ENCODE measurements at places on chromosomes 2 and 18. TPM values are rescaled to one million over a fixed set of nuclear protein-coding genes. Genes with fewer than 3 reads are reported as not detected.

DNA sequence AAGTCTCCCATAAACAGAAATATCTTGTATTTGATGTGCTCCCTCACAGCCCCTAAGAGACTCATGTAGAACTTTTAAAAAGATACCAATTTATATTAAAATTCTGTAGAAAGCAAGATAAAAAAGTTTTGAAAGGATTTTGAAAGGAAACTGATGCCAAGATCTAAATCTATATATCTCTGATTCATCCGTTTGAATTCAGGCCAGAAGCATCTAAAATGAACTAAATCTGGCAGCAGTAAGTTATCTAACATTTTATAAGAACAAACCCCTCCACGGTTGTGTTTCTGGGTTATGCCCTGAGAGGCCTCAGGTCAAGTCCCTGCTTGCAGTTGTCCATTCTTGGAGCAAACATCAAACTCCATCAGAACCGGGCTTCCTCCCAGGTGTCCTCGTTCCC lies 165.8 kb downstream of the FBXO15 start:
- H3K4me3 ChIP-seq, result no peak overlapping the region
- H3K27ac ChIP-seq, result no peak overlapping the region

- peak overlapping the region; percentile 94 for H3K27ac ChIP-seq
- no peaks in the 10 kb centered on the region for H3K27me3 ChIP-seq
- peaks cover 43% of the 10 kb centered on the region for H3K4me1 ChIP-seq
- peak overlapping the region; percentile 44 for H3K4me3 ChIP-seq
- DNase-seq, result no peak
These were observed 82.1 kb upstream of the TANK start for GRCh38 chr2:161078211-161078539.

TMEM247 gene
- total RNA-seq, result not detected

SLC35F5 gene
- total RNA-seq, result 18.0 TPM

DNA sequence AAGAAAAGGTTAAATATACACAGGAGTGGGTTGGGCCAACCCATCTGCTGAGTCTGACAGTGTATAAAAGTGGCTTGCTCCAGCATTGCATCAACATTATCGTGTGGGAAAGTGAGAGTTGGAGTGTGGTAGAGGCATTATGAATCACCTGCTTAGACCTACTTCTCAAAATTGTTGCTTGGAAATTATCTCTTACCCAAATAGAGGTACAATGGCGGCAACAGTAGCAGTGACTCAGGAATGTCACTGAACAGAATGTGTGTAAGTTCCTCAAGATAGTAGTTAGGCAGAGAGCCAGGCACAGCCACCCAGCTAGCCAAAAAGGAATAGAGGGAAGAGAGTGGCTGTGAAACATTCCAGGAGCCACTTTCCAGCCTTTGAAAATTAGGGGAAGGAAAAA lies 616.0 kb downstream of the NUP35 start:
- H3K4me3 ChIP-seq, result no peak overlapping the region
- no peaks in the 10 kb centered on the region for H3K27me3 ChIP-seq
- DNase-seq, result no peak
- no peak overlapping the region for H3K27ac ChIP-seq

GRCh38 chr2:166784296-166784946 lies 103.9 kb upstream of the XIRP2 start:
- H3K4me1 ChIP-seq, result no peaks in the 10 kb centered on the region
- H3K4me3 ChIP-seq, result no peak overlapping the region
- H3K36me3 ChIP-seq, result no peaks in the 10 kb centered on the region
- H3K27ac ChIP-seq, result no peak overlapping the region
- no peaks in the 10 kb centered on the region for H3K27me3 ChIP-seq

DNA sequence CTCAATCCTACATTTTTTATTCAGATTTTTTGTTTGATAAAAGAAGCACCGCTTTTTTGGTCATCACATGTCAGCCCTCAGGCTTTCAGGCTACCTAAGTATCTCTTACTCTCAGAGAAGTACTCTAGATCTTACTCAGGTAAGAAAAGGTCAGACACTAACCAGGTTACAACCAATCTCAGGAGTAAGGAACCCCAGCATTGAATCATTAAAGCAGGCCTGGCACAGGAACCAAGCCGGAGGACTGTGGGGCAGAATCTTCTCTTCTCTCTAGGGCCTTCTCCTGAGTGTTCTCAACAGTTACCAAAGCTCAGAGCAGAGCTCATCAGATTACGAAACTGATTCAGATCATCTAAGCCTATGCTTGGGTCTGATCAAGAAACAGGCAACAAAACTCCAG lies 28.2 kb downstream of the RBMS1 start:
- H3K4me3 ChIP-seq, result no peak overlapping the region
- peaks cover 61% of the 10 kb centered on the region for H3K4me1 ChIP-seq
- no peak for DNase-seq

DNA sequence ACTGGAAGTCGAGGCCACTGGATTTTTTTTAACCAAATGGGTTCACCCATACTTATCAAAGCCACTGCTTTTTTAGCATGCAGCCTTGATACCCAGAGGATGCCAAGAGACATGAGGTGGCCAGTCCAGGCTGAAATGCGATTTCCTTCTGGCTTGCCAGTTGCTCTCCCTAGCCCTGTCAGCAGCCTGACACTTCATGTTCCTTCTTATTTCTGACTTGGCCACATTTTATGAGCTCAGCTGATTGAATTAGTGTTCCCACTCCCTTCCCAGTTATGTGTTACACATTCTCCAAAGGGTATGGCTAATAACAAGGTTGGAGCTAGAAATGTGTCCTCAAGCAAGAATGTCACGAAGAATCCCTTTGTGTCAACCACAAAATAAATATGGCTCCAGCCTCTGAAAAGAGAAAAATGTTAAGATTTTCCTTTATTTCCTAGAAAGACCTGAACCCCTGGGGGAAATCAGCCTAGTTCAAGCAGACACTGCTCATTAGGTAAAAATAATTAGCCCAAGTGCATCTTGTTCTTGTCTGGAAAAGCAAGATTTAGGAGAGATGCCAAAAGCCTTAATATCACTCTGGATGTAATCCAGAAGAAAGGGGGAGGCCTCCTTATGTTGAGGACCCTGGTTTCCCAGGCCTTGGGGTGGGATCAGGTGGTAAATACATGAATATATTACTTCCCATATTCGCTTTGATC lies 121.7 kb upstream of the TACR1 start:
- no peaks in the 10 kb centered on the region for H3K27me3 ChIP-seq
- H3K4me1 ChIP-seq, result no peaks in the 10 kb centered on the region
- H3K27ac ChIP-seq, result no peak overlapping the region
- DNase-seq, result no peak
- H3K4me3 ChIP-seq, result no peak overlapping the region

DNA sequence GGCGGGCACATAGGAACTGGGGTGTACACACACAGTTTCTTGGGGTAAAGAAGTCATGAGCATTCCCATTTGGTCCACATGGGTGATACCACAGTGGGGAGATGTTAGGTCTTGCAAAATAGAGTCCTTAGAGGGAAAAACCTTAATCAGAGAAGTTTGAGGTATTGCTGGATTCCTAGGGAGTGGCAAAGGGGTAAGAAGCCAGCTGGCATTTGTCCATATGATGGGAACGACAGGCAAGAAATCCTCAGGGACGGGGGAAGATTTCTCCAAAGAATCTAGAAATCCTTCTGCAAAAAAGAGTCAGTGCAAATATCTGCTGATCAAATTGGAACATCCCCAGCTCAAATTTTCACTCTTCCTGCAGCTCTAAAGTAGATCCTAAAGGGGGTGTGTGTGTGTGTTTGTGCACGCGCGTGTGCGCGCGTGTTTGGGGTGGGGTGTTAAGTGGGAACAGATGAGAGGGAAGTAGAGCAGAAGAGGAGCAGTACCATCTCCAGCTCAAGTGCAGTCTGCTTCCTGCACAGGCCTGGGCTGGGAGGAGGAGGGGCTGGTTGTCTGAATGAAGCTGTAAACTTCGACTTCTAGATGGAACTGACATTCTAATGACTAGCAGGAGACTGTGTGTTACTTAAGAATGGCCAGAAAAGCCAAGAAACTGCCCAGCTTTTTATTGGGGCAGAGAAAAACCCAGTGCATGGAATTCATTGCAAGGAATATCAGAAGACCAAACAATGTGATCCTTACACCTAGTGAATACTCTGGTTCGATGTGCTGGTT lies 168.0 kb downstream of the SPP2 start:
- peaks cover 29% of the 10 kb centered on the region for H3K4me1 ChIP-seq
- no peak overlapping the region for H3K4me3 ChIP-seq
- no peak overlapping the region for H3K27ac ChIP-seq
- no peak for DNase-seq

DNA sequence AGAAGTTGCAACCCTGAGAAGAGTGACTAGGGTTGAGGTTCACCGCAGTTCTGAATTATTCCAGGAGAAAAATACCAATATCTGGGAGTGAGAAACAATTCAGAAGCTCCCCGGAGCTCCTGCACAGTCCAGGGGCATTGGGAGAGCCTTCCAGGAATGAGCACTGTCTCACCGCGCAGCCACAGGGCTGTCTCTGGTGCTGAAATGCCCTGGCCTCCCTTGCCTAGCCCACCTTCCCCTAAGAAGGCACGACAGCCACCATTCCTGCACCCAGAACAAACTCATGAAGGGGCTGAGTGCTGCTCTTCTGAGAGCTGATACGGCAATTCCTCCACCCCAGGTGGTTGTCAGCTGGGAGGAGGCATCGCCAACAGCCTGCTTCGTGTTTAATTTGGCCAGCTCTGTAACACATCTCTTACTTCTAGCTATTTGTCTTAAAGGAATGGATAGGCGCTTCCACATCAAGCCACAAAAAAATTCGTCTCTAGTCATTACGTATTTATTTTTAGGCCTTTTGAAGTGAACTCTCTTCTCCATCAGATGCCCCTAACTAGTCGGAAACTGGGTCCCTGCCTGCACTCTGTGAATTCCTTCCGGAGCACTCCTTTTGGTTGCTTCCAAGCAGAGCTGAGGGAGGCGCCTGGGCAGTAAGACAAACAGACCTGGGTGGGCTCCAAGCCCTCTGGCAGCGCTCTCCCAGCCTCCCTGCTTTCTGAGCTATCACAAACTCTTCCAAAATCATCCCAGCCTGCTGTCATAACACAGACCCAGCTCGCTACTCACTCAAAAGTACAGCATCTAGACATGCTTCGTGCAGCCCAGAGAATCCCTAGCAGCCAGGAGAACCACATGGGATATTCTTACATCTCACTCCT lies 120.5 kb upstream of the CCDC68 start:
- no peak for DNase-seq
- H3K4me1 ChIP-seq, result no peaks in the 10 kb centered on the region
- H3K36me3 ChIP-seq, result no peaks in the 10 kb centered on the region
- no peak overlapping the region for H3K27ac ChIP-seq
- no peaks in the 10 kb centered on the region for H3K27me3 ChIP-seq
- H3K4me3 ChIP-seq, result no peak overlapping the region

GRCh38 chr2:182858671-182859070 lies 7.8 kb downstream of the FRZB start:
- H3K27me3 ChIP-seq, result peaks cover 27% of the 10 kb centered on the region
- no peak overlapping the region for H3K4me3 ChIP-seq
- H3K4me1 ChIP-seq, result no peaks in the 10 kb centered on the region
- no peak overlapping the region for H3K27ac ChIP-seq

GRCh38 chr2:70362661-70363060 lies 60.8 kb upstream of the FAM136A start:
- H3K27ac ChIP-seq, result no peak overlapping the region
- DNase-seq, result no peak
- H3K4me1 ChIP-seq, result no peaks in the 10 kb centered on the region
- no peak overlapping the region for H3K4me3 ChIP-seq
- H3K36me3 ChIP-seq, result no peaks in the 10 kb centered on the region
- peaks cover 4% of the 10 kb centered on the region for H3K27me3 ChIP-seq

- H3K4me3 ChIP-seq, result no peak overlapping the region
- peaks cover 15% of the 10 kb centered on the region for H3K27me3 ChIP-seq
- no peak for DNase-seq
- H3K4me1 ChIP-seq, result peaks cover 24% of the 10 kb centered on the region
- H3K27ac ChIP-seq, result no peak overlapping the region
- H3K36me3 ChIP-seq, result no peaks in the 10 kb centered on the region
These were observed 300.4 kb upstream of the TNP1 start for GRCh38 chr2:217160103-217160743.

DNA sequence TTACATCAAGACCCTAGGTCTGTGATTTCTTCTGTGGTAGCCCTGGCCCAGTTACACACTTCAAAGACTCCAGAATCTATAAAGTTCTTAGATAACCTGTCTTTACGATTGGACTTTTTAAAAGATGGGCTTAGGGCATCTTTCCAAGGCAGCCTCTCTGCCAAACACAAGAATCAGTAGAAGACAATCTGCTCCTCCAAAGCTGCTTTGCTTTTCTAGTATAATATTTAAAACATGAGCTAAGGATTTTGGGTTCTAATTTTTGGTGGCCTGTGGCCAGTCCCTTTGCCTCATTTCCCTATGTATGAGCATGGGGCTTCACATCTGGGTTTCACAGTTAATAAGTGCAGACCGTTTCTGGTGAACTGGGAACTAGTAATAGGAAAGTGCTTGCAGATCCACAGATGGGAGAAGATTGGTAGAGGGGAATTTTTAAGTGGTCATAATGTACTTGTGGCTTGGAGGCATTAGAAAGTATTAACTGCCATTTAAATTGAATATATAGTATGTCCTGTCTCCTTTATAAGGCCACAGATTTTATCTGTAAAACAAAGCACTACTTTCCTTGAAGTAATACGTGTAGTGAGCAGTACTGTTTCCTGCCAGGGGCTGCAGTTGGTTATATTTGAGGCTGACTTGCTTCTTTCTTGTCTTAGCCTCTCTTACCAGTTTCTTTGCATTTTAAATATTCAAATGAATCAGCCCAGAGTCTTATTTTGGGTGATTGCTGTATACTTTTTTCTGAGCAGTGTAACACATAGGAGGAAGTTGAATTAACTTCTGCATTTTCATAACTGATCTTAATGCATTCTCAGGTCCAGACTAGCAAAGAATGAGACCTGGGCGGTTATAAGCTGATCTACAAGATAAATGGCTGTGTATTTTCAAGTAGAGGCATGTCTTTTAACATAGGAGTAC lies 1.5 kb downstream of the ARPC2 start:
- peaks cover 56% of the 10 kb centered on the region for H3K36me3 ChIP-seq
- peak overlapping the region; percentile 100 for H3K4me3 ChIP-seq
- H3K27ac ChIP-seq, result peak overlapping the region; percentile 94
- peak; percentile 47 for DNase-seq

DNA sequence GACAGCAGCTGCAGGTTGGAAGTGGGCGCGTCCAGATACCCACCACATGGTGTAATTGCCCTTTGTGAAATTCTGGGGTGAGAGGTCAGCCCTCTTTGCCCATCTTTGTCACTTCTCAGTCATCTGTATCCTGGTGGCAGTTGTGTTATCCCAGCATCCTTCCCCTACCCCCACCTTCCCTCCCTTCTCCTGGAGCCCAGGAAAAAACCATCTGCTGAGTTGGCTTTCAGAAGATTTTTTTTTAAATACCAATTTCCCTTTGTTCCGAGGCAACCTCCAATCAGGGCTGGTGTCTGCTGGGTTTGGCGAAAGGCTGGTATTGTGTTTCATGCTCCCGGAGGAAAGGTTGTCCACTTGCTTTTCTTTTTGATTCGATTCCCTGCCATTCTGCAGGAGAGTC lies 35.2 kb downstream of the SETBP1 start:
- peaks cover 21% of the 10 kb centered on the region for H3K27me3 ChIP-seq
- DNase-seq, result no peak
- H3K4me1 ChIP-seq, result peaks cover 25% of the 10 kb centered on the region
- H3K27ac ChIP-seq, result no peak overlapping the region
- H3K36me3 ChIP-seq, result peaks cover 3% of the 10 kb centered on the region
- H3K4me3 ChIP-seq, result no peak overlapping the region

GRCh38 chr18:79425569-79425886 lies 29.8 kb downstream of the NFATC1 start:
- DNase-seq, result no peak
- H3K27ac ChIP-seq, result no peak overlapping the region
- peaks cover 10% of the 10 kb centered on the region for H3K36me3 ChIP-seq
- no peak overlapping the region for H3K4me3 ChIP-seq
- H3K4me1 ChIP-seq, result peaks cover 21% of the 10 kb centered on the region
